ENCODE measurements at places on chromosomes 5 and 9.

GRCh38 chr9:106753155-106753671 is 109.8 kb upstream of the ZNF462 start:
- DNase-seq = no peak

DNA sequence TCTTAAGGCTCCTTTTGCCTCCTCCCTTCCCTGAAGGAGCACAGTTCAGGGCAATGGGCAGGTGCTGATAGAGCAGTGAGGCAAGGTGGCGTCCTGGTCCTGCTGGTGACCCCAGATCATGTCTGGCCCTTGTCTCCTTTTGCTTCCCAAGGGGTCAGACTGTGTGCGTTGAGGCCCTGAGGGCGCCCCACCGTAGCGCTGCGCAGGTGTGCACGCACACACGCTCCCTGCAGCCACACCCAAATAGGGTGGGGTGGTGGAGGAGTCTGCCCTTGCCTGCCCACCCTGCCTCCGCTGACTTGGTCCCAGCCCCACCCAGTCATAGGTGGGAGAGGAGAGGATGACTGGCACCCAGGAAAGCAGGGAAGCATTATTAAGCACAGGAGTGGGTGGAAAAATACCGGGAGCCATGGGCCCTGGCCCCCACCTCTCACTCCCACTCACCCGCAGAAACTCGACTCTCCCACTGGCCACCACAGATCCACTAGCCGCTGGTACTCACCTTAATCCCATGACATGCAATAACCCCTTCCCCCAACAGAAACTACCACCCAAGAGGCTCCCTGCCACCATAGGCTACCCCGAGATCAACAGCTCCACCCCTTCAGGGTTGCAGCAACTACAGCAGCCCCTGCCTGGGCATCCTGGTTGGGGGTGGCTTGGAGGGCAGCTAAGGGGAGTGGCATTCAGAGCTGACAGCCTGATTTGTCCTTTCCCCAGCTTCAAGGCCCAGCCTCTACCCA is 16.7 kb downstream of the PDLIM4 start:
- no peak for DNase-seq

DNA sequence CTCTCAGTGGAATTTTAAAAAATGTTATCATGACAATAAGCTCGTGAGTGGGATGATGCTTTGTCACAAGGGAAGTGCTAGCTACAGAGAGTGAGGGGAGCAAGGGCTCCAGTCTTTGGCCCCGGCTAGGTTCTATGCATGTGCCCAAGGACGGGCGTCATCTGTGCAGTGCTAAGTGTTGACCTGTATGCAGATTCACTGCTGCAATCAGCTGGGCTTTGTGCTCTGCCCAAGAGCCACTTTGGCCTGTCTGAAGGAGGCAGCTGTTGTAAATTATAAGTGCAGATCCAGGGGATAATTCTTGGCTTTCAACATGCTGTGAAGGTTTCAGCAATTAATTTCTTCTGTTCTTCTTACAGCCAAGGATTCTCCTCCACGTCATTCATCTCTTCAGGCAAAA is 268.6 kb downstream of the PSAT1 start:
- no peak for DNase-seq

GRCh38 chr5:142098931-142099330 is 9.6 kb upstream of the NDFIP1 start:
- DNase-seq = no peak

GRCh38 chr5:150556859-150557508 is 49.1 kb downstream of the NDST1 start:
- DNase-seq = no peak

- DNase-seq = no peak
Observed at GRCh38 chr9:20417373-20418080, 204.8 kb downstream of the MLLT3 start.

DNA sequence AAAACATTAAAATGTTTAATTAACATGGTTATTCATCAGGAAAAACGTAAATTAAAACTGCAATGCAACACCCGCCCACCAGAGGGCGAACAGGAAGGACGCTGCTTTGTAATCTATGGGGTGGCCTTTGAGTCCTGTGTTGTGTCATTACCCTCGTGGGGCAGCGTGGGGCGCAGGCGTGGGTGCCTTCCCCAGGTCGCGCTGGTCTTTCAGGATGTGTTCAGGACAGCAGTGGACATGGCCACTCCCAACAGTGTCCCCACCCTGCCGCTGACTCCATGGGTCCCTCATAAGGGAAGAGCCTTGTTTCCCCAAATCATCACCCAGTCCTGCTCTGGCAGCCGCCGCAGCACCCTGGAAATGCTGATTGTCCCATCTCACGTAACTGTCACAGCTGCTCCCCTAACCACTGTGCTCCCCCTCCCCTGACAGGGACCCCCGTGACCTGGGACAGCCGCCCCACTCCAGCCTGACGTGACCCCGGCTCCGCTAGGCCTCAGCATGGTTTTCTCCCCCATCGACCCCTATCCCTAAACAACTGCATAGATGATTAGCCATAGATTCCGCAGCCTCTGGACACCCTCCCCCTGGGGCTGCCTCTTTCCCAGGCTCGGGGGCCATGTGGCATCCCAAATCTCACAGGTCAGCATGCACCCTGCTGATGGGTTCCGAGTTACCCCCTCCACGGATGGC is 36.4 kb downstream of the GLT6D1 start:
- DNase-seq = peak; percentile 54

DNA sequence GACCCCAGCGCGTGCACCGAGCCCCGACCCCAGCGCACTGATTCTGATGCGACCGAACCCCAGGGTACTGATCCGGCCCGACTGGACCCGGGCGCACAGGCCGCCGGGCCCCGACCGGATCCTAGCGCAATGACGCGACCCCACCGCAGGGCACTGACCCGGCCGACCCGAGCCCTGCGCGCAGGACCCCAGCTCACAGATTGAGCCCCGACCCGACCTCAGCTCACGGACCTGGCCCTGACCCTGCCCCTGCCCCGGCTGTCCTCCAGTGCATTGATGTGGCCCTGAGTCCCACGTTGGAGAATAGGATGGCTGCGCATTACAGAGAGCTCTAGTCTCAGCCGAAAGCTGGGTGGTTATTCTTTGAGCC is 438 bp downstream of the TRIP13 start:
- no peak for DNase-seq

DNA sequence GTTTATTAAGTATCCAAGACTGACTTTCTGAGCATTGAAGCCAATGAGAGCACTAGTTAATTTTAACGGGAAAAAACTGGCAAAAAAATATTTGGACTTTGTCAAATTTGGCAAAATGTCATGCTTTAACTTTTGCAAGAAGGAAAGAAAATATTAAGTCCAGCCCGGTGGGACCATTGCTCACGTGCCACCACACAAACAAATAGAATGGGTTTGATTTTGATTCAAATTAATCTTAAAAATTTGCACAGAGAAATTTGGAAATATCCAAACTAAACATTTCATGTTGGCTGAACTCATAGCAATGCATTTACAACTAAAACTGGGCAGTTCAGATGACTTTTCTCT is 302.2 kb downstream of the EBF1 start:
- DNase-seq = no peak

GRCh38 chr5:68928617-68929302 is 165.1 kb upstream of the SLC30A5 start:
- DNase-seq = no peak

DNA sequence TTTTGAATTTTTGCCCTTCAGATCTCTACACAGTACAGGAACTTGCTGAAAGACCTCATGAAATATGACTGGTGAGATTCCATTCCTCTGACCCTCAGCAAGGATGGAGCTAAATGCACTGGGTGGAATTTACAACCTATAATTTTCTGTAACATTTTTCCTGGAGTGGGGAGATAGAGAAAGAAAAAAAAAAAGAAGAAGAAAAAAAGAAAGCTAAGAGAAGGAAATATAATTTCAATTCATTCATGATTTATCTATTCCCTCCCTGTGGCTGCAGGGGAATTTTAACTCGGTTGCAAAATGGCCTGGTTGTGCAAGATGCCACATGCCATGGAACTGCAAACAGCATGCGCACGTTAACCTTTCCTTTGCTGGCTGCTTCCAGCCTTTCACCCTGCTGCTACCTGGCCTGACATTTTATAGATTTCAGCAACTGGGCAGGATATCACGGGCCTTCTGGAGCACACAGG is 155.4 kb downstream of the FSTL4 start:
- no peak for DNase-seq

DNA sequence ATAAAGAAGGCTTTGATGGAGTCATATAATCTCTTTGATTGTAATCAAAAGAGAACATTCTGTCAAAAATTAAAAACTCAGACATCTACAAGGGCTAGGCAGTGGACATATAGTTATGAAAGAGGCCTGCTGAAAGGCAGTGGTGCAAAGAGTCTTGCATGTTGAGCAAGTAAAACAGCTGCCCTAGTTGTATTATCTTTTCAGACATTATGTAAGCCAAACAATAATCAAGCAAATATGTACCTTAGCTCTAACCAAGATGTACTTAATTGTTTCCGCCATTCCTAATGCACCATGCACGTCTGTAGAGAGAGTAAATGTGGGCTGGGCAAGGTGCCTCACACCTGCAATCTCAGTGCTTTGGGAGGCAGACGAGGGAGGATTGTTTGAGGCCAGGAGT is 14.3 kb downstream of the GAPT start:
- no peak for DNase-seq

DNA sequence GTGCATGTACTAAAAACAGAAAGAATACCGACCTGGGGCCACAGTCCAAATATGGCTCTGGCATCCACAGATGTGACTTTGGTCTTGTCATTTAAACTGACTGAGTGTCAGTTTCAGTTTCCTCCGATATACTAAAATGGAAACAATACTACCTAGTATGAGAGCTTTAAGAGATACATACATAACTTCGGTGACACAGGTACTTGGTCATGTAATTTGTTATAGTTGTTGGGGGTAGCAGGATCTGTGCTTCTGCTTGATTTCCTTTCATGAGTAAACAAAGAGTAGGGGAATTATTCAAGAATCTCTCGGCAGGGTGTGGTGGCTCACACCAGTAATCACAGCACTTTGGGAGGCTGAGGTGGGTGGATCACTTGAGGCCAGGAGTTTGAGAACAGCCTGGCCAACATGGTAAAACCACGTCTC is 32.1 kb downstream of the MTMR12 start:
- no peak for DNase-seq

- no peak for DNase-seq
Observed at GRCh38 chr5:136399527-136399926, 34.2 kb upstream of the TRPC7 start.

DNA sequence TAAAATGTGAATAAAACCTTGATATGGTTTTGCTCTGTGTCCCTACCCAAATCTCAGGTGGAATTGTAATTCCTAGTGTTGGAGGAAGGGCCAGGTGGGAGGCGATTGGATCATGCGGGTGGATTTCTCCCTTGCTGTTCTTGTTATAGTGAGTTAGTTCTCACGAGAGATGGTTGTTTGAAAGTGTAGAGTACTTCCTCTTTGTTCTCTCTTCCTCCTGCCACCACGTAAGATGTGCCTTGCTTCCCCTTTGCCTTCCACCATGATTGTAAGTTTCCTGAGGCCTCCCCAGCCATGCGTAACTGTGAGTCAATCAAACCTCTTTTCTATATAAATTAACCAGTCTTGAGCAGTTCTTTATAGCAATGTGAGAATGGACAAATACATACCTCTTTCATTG is 34.9 kb downstream of the TARS1 start:
- DNase-seq = no peak

DNA sequence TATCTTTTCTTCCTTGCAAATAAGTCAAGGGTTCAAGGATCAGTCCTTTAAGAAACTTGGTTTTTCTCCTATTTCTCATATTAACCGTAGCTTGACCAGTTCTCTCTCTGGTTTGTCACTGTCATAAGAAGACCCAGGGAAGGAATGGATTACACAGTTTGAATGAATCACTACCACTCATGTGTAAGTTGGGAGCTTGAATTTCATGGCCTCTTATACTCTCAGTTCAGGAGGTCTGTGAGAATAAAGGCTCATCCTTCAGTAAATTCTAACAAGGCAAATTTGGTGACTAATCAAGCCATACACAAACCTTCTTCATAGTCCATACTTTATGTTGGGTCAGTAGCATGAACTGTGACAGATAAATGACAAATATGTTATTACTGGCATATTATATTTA is 323.1 kb upstream of the ACTBL2 start:
- DNase-seq = no peak

Measured in T-helper 9 cell (primary cell).